ENCODE measurements at places on chromosomes 13 and 19.

- no peak for DNase-seq
Observed at GRCh38 chr13:81442904-81443303, 1102.0 kb upstream of the SPRY2 start.

GRCh38 chr13:65633806-65634205, 1596.3 kb downstream of the PCDH9 start:
- DNase-seq = no peak

DNA sequence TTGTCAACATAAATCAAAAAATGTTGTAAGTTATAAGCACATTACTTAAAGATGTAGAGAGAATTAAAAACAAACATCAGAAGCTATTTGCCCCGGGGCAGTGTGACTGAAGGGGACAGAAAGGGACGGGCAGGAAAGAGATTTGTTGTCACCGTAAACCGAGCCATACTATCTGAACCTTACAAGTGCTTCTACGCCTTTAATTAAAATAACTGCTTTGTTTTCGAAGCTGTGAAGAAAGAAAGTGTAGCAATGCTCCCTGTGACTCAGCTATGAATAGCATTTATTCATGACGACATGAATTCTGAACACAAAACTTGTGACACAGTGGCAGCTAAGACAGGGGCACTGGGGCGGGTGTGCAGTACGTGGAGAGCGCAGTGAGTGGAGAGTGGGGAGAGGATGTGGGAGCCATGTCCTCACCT, 30.0 kb downstream of the ZNF787 start:
- DNase-seq = no peak

GRCh38 chr19:21835429-21835809, 563 bp downstream of the ZNF43 start:
- DNase-seq = peak; percentile 6

- no peak for DNase-seq
Observed at GRCh38 chr13:31444266-31444856, 244.6 kb downstream of the B3GLCT start.

- no peak for DNase-seq
Observed at GRCh38 chr13:44906713-44907112, 82.6 kb downstream of the NUFIP1 start.

- peak; percentile 26 for DNase-seq
Observed at GRCh38 chr19:14073925-14074838, 1.6 kb downstream of the MISP3 start.

- no peak for DNase-seq
Observed at GRCh38 chr19:48506138-48506733, 5.4 kb downstream of the LMTK3 start.

All from Daoy (cell line).